Activated CD4-positive, CD25-positive, alpha-beta regulatory T cell treated with anti-CD3 and anti-CD28 coated beads, Interleukin-2, amount 50 U/mL, for 24 hours (primary cell): ENCODE measurements at places on chromosomes 13 and 19.

DNA sequence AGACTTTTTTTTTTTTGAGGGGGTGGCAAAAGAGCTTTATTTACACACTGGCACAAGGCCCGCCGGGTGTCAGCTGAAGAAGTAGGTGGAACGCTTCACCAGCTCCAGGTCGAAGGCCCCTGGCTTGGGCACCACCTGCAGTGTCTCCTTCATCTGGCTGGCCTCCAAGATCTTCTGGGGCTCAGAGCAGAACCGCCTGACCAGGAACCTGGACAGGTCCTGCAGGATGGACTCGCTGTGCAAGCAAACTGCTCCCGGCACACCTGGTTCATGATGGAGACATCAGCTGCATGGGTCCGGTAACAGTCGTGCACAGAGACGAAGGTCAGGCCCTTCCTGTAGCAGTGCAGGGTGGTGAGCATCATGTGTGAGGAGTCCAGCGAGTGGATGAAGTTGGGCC, 4.4 kb upstream of the CYP4F2 start:
- no peak for ATAC-seq

DNA sequence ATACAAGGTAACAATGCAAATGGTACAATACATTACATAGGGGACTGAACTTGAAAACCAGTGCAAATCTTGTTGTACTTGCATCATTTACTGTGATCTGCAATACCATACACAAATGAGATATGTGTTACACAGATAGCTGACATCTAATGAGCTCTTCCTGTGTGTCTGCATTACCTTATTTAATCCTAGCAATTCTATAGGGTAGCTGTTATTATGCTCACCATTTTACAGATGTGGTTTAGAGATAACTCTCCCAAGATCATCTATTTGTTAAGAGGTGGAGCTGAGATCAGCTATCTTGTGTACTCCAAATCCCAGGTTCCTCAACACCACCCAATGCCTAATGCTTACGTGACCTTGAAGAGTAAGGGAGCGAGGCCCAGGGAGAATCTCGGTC, 21.4 kb upstream of the SERP2 start:
- no peak for ATAC-seq

DNA sequence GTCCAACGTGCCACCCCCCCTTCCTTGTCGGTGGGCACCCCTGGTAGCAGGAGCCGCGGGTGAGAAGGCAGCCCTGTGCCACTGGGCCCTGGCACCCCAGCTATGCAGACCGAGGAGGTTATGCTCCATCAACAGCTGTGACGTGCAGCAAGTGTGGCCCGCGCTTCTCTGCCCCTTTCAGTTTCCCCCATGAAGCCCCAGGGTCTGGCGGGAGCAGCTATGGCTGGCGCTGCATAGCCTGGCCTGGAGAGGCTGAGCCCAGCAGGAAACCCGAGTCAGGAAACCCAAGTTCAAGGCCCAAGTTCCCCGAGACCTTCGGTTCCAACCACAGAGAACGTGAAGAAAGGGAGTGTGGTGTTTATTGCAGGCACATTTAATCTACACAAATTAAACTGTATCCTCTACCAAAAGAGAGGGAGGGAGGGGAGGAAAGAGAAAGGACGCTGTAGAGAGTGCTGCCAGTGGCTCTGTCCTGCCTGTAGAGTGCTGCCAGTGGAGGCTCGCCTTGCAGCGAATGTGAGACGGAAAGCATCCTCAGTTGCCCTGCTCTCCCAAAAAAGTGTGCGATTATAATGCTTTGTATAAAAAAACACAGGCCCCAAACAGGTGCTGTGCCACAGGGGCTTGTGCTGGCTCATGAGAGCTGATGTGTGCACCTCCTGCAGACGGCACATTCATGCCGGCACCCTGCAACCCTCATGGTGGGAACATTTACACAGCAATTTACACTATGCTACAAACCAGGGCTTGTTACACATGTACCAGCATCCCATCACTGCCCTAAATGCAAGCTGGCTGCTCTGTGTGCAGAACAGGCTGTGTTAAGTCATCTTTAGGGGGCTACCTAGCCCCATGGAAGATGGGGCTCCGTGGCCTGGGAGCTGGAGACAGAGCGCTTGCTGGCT, 16.3 kb downstream of the POP4 start:
- no peak for ATAC-seq

- no peak for ATAC-seq
These were observed 4.8 kb downstream of the ADPRHL1 start for GRCh38 chr13:113448545-113448884.

DNA sequence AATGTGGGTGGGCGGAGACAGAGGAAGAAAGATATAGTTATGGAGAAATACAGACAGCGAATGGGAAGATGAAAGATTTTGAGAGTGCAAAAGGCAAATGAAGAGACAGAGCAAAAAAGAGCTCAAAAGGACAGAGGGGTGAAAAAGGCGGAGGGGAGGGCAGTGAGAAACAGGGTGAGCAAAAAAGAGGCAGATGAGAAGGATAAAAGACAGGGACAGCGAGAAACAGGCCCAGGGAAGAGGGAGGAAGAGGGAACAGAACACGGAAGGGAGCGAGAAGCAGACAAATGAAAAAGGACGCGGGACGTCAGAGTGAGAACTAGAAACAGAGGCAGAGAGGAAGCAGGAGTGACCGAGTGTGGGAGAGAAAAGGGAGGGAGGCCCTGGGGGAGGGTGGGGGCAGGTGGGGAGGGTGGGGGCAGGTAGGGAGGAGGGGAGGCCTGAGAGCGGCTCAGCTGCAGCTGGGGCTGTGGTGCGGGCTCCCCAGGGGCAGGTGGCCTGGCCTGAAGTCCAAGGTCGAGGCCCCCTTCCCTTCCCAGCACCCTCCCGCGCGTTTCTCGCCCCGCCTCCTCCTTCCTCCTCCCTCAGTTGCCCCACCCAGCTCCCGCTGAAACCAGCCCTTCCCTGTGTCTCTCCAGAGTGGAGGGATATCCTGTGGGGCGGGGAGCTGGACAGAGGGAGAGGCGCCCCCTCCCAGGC, 2.9 kb downstream of the KLK1 start:
- ATAC-seq: no peak

GRCh38 chr13:37417060-37417441, 181.5 kb downstream of the POSTN start:
- no peak for ATAC-seq

GRCh38 chr19:11382898-11383705, 1.0 kb downstream of the EPOR start:
- no peak for ATAC-seq

- ATAC-seq: no peak
These were observed 3.7 kb downstream of the LMTK3 start for GRCh38 chr19:48507911-48508439.

DNA sequence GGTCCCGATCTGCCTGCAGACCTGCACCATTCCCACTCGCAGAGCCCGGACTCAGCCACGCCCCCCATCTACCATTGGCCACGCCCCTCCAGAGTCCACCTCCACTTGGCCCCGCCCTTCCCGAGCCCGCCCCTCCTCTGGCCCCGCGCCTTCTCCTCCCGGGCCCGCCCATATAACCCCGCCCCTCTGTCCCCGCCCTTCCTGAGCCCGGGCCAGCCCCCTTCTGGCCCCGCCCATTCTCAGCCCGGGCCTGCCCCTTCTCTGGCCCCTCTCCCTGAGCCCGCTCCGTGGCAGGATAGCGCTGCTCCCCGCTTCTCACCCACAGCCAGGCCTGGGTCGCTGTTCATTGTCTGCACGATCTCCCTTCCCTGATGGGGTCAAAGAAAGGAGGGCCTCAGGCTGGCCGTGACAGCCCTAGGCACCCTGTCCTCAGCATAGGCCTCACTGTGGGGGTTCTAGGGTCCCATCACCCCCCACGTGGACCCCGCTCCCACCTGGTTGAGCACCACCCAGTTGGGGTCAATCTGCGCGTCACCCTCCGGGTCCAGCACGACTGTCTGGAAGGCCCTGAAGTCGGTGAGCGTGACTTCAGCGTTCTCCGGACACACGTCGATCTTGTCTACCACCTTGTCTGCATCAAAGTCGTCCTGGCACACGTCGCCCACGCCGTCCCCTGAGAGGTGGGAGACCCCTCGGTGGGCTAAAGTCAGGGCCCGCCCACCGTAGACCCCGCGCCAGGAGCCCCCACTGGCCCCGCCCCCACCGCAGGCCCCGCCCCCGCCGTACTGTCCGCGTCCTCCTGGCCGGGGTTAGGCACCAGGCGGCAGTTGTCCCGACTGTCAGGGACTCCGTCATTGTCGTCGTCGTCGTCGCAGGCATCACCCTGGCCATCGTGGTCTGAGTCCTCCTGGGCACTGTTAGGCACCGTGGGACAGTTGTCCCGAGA, 5.7 kb downstream of the COMP start:
- peak; percentile 45 for ATAC-seq

DNA sequence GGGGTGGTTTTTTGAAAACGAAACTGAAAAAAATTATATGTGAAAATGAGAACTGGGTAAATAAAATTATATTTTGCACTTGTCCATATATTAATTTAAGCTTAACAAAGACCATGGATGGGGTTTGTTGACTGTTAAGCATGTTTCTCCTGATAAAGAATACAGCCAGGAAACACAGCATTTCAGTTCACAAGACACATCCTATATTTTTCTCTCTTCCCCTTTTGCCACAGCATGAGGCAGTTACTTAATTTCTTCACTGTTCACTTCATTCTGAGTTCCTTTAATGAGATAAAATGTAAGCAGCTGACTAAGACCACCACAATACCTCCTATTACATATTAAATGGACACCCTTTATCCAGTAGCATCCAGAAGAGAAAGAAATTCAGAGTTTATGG, 64.0 kb downstream of the RXFP2 start:
- ATAC-seq: no peak

- ATAC-seq: no peak
These were observed 79.5 kb upstream of the GJB6 start for GRCh38 chr13:20311596-20311995.

DNA sequence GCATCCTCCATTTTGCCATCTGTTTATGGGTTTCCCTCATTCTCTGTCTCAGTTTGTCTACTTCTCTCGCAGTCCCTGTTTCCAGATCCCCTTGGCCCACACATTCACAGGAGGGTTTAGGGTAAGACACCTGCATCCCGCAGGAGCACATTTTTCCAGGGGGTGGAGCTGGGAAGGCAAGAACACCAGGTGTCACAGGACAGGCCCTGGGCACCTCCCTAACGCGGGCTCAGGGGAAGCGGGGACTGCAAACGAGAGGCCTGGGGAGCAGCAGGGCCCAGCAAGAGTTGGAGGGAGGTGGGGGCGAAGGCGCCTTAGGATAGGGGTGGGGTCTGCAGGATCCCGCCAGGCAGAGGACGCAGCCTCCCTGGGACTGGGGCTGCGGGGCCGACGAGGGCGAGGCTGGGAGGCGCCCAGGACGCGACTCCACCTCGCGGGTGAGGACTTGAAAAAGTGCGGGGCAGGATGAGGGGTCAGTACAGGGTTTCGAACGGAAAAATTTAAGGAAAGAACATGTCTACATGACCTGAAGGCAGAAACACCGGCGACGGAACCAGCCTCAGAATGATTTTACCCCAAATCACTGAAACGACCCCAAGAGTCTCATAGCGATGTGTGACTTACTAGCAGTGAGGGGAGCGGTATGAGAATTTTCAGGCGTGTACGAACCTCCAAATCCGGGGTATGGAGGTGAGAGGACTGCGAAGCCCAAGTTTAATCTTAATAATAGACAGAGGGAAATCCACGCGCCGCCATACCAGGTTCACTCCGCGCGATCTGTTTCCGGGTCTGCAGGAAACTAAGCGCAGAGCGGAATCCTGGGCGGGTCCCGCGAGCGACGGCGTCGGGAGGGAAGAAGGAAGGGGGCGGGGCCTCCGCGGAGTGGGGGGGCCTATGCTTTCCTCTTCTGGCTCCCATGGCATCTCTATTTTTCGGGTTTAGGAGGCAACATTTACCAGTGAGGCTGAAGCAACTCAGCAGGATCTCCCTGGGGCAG, 7.1 kb upstream of the ERVV-2 start:
- ATAC-seq: no peak

GRCh38 chr19:47002106-47002766, 17.4 kb upstream of the NPAS1 start:
- ATAC-seq: no peak

DNA sequence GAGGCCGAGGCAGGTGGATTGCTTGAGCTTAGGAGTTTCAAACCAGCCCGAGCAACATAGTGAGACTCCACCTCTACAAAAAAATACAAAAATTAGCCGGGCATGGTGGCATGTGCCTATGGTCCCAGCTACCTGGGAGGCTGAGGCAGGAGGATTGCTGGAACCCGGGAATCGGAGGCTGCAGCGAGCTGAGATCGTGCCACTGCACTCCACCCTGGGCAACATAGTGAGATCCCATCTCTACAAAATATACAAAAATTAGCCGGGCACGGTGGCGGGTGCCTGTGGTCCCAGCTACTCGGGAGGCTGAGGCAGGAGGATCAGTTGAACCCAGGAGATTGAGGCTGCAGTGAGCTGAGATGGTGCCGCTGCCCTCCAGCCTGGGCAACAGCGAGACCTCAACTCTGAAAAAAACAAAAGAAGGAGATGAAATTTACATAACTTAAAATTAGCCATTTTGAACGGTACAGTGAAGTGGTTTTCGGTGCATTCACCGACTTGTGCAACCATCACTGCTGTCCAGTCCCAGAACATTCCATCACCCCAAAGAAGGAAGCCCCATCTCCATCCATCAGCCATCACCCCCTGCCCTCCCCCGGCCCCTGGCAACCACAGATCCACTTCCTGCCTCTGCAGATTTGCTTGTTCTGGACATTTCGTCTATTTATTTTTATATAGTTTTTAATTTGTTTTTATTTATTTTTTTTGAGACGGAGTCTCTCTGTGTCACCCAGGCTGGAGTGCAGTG, 1.6 kb upstream of the AZU1 start:
- ATAC-seq: no peak

DNA sequence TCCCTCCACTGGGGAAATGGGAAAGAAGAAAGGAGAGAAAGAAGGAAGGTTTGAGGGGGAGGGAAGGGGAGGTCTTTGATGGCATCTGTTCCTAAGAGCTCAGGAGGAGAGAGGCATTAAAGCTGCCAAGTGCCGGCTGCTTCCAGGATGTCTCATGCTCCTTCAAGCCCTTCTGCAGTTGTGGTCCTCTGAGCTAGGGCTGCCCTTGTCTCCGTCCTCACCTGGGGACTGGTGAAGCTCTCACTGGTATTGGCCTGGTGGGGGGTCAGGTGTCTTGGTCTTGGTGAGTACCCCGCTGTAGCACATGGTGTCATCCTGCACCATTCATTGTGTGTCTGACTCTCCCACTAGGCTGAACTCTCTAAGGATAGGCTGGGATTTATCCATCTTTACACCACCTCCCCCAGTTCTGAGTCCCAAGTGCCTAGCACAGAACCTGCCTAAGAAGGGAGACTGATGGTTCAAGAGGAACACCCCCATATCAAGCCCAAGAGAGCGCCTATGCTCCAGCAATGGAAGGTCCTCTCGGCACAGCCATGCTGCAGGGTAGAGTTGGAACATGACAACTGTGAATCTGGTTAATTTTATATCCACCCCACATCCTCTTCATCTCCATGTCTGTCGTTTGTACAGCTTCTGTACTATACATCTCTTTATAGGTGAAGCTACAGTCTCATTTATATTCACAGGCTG, 83.7 kb downstream of the AKAP11 start:
- ATAC-seq: no peak

GRCh38 chr19:15412832-15413231, 6.0 kb downstream of the AKAP8L start:
- no peak for ATAC-seq

GRCh38 chr19:45670670-45671453, 2.8 kb downstream of the GIPR start:
- ATAC-seq: no peak
